ENCODE measurements at places on chromosomes 6 and 20.

DNA sequence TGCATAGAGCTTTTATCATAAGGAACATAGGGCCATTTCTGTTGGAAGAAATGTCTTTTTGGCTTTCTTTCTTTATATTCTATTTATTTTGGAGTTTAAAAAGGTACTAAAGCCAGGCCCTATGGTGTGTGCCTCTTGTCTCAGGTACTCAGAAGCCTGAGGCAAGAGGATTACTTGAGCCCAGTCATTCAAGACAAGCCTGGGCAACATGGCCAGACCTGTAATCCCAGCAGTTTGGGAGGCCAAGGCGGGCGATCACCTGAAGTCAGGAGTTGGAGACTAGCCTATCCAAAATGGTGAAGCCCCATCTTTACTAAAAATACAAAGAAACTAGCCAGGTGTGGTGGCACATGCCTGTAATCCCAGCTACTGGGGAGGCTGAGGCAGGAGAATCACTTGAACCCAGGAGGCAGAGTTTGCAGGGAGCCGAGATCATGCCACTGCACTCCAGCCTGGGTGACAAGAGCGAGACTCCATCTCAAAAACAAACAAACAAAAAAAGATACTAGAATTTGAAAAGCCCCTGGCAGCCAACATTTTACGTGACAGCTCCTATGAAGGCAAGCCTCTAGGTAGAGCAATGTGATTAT is 80.0 kb downstream of the CBFA2T2 start:
- no peak for DNase-seq

DNA sequence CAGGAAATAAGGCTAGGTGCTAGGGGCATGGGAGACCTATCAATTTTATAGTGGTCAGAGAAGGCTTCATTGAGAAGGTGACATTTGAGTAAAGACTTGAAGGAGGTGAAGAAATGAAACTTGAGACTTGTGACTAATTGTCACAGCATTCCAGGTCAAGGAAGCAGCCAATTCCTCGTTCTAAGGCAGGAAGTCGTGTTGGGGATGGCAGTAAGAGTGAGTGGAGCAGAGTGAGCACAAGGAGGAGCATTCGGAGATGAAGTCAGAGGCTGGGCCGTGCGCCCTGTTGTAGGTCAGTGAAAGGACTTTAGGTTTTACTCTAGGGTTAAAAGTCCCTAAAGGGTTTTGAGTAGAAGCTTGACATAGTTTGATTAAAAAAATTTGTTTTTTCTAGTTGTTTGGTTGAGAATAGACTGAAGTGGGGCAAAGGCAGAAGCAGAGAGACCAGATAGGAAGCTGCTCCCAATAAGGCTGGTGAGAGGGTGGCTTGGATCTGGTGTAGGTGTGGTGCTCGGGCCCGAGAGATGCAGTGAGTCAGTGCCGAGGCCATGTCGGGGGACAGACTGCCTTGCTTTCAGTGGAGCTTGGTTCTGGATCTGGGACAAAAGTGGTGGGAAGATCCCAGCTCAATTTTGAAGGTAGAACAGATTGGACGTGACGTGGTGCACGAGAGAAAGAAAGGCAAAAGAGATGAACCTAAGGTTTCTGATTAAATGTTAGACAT is 2.6 kb upstream of the RSPH3 start:
- DNase-seq: no peak

- no peak for DNase-seq
These were observed 4.9 kb downstream of the BMP6 start for GRCh38 chr6:7730784-7731227.

DNA sequence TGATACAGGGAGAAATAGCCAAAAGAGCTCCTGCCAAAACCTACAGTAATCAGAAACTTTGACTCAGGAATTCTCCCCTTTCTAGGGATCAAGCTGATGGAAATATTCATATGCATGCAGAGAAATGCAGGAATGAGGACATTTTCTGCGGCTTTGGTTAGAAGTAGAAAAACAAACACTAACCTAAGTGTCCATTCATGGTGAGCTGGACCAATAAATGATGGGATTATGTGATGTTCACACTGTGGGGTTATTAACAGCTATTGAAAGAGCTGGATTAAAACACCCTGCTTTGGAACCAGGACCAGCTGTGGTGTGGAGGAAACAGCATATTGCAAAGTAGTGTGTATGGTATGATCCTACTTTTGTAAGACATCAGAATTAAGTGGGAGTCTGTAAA is 143.1 kb downstream of the SYCP2 start:
- no peak for DNase-seq

- DNase-seq: no peak
These were observed 62.7 kb downstream of the SLC24A3 start for GRCh38 chr20:19275038-19275629.

DNA sequence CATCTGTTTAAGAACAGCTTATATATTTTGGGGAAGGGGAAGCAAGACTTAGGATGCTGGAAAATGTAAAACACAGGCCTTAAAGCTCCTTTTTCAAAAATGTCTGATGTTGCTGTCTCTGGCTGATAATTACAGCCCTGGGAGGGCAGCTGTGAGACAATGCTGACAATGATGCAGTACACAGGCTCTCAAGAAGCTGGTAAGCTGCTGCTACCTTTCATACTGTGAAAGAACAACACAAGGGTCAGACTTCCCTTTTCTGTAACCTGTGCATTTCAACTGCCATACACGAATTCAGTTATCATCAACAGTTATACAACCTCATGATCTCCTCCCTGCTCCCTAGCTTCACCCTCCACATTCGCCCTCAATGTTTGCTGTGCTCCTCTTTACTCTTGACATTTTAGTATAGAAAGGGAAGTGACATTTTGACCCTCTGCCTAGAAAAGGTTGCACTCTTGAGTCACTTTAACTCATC is 25.2 kb downstream of the MAP7 start:
- DNase-seq: no peak

- DNase-seq: no peak
These were observed 64.4 kb downstream of the FILIP1 start for GRCh38 chr6:75429061-75429703.

GRCh38 chr6:65719101-65719500 is 12.1 kb upstream of the EYS start:
- no peak for DNase-seq

DNA sequence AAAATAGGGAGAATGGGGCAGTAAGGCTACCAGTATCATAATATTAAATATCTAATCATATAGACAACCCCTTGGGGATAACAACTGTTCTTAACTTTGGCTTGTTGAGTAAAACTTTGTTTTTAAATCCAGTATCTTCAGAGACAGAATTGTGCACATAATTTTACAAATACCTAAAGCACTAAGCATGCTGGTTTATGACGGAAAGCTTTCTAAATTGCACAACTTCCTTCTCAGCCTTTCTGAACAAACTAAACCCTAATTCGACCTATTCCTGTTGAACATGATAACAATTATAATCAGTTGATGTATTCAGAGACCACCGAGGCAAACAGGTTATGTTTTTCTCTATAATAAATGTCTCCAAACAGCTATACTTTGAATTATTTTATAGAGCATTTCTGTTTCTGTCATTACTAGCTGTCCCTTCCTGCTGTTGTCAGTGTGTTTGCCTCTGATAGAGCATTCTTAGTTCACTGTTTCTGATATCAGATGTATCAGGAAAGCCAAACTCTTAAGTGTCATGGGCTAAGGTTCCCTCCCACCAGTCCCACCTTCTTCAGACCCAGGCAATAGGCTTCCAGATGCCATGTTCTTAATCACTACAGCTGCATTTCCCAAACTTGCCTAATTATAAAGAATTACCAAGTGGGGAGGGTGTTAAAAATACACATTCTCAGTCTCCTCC is 8.7 kb downstream of the ZHX3 start:
- DNase-seq: no peak

- no peak for DNase-seq
These were observed 273.5 kb downstream of the COL12A1 start for GRCh38 chr6:74932232-74932888.

GRCh38 chr20:9068233-9068801 is 570 bp upstream of the PLCB4 start:
- DNase-seq: no peak

- DNase-seq: no peak
These were observed 112.3 kb upstream of the DTNBP1 start for GRCh38 chr6:15775076-15775634.

DNA sequence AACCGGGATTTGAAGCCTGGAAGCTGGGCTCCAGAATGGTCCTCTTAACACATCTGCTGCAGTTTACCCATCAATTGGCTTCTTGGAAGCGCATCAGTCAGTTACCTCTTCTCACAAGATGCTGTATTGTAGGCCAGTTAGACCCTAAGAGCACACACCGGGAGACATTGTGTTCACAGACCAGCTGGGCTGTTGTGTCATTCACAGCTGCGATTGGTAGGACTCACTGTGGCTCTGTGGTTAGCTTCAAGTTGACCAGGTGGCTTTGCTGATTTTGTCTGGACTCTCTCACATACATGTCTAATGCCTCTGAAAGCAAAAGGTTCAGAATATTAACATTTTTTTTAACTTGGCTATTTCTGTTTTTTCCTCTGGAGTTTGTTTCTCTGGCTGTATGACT is 64.8 kb downstream of the SNX9 start:
- no peak for DNase-seq

DNA sequence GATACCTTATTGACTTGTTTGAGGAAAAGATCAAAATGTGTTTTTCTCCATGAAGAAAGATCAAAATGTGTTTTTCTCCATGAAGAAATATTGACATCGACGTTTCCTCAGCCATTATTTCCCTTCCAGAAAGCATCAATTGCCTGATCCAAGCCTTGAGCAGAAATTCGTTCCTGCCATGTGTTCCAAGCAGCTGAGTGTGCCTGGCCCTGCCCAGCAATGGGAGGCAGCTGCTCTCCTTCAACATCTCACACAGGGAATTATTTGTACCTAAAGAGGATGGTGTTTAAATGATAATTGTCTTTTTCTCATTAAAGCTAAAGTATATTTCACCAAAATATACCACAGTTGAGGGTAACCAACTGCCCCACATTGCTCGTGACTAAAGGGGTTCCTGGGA is 7.8 kb upstream of the DUSP22 start:
- no peak for DNase-seq

GRCh38 chr6:158631678-158632537 is 12.6 kb downstream of the DYNLT1 start:
- DNase-seq: no peak

GRCh38 chr6:39520411-39520810 is 197.9 kb upstream of the KCNK16 start:
- no peak for DNase-seq

GRCh38 chr6:164377348-164377918 is 932.0 kb downstream of the C6orf118 start:
- DNase-seq: no peak

DNA sequence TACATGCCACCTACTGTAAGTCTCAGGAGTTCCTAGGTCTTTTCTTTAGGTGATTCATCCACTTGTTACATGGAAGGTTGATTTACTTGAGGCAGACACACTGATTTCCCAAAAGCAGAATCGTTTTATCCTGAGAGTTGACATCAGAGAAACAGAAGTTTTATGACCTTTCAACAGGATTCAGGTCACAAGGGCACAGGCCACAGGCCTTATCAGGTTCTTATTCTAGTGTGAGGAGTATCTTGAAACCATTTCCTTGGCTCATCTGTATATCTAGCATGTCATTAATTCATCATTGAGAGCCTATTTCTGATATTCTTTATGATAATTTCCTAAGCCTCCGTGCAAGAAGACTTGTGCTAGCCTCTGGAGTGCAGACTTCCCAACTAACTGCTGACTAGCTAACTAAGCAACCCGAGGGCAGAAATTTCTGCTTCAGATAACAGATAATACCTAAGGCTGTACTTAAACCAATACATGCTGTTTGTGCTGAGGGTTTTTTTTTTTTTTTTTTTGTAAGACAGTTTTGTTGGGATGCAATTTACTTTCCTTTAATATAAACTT is 44.9 kb upstream of the RFPL4B start:
- no peak for DNase-seq

GRCh38 chr6:140957386-140957785 is 1175.3 kb upstream of the GJE1 start:
- no peak for DNase-seq

DNA sequence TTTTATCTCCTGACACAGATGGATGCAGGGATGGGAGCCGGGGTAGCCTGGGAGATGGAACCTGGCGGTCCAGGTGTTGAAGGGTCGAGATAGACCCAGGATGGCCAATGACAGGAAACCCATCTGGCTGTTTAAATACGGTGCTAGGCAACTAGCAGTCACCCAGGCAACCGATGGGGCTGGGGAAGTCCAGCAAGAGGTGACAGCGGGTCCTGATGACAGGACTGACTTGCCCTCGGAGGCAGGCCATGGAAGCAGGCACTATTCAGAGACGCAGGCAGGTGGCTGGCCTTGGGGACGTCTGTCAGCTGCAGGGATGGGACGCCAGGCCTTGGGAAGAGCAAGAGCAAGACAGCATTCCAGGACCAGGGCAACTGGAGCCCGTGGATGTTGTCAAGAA is 135.4 kb upstream of the RALGAPA2 start:
- DNase-seq: no peak

- DNase-seq: no peak
These were observed 10.3 kb upstream of the E2F1 start for GRCh38 chr20:33696448-33696847.

GRCh38 chr6:48735846-48736245 is 624.8 kb upstream of the PTCHD4 start:
- no peak for DNase-seq

DNA sequence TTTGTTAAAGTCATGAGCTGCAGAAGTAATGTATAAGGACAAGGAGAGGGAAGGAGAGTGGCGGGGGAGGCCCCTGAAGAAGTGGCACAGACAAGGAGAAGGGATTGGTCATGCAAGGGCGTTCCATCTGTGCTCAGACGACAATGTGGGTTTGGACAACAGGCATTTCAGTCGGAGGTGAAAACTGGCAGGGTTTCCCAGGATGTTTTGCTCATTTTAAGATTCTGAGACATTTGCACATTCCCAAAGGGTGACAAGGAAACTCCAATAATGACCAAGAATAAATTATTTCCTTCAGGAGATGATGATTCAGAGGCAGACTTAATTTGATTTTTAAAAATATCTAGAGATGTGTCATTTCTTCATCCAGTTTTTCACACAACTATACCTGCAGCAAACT is 181.8 kb downstream of the HIVEP2 start:
- DNase-seq: no peak

DNA sequence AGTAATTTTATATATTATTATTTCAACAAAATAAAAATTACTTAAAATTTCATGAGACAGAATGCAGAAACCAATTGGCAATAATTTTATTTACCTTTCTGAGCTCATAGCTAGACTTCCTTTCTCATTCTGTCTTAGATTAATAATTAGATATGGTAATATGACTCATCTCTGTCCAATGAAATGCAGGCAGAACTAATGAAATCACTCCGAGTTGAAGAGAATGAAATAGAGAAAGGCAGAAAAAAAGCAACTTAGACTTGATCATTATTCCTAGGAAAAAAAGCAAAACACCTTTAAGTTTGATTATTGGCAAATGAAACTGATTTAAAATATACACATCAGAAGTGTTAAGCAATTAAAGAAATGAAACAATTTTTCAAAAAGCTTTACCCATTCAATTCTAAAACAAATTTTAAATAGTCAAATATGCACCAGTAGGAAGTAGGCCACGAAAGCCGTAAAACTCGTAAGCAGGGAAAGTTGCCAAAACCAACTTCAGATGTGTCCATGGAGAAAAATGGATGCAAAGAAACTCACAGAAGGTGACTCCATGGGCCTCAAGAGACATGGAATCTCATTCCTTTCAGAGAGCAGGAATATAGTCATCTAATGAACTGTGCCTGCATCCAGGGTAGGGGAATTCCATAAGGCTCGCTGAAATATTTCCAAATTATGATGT is 293.8 kb upstream of the RGS17 start:
- no peak for DNase-seq
